ENCODE measurements at places on chromosomes 7 and 10.
A peak's percentile ranks its signal among the peaks of the same experiment; 100 is the strongest.

GRCh38 chr7:100132126-100132525 is 5.4 kb downstream of the MBLAC1 start:
- H3K4me3 ChIP-seq = no peak overlapping the region
- no peak overlapping the region for H3K27ac ChIP-seq
- no peaks in the 10 kb centered on the region for H3K27me3 ChIP-seq
- DNase-seq = no peak

- DNase-seq = no peak
- H3K27ac ChIP-seq = no peak overlapping the region
- H3K36me3 ChIP-seq = no peaks in the 10 kb centered on the region
- H3K4me3 ChIP-seq = no peak overlapping the region
These were observed 180.3 kb upstream of the GRB10 start for GRCh38 chr7:50962962-50963374.

DNA sequence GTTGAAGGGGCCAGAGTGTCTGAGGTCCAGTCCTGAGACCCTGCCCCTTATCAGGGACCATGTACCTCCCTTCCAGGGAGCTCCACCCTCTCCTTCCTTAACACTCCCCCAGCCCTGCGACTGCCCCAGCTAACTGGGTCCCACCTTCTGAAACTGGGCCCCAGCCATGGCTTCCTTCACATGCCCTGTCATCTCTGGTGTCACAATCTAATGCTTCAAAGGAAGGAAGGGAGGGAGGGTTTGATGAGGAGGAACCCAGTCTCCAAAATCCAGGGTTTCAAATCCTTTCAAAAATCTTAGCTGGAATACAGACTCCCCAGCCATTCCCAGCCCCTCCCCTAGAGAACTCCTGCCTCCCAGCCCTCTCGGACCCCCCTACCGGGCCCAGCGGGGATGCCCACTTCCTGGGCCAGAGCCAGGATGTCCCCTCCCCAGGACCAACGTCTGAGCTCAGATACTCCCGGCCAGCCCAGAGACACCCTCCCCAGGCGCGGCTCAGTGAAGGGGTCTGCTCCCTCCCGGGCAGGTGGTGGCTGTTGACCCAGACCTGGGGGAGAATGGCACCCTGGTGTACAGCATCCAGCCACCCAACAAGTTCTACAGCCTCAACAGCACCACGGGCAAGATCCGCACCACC is 18.0 kb downstream of the C10orf105 start:
- peaks cover 29% of the 10 kb centered on the region for H3K4me1 ChIP-seq
- no peak for DNase-seq
- no peaks in the 10 kb centered on the region for H3K36me3 ChIP-seq
- no peak overlapping the region for H3K27ac ChIP-seq

DNA sequence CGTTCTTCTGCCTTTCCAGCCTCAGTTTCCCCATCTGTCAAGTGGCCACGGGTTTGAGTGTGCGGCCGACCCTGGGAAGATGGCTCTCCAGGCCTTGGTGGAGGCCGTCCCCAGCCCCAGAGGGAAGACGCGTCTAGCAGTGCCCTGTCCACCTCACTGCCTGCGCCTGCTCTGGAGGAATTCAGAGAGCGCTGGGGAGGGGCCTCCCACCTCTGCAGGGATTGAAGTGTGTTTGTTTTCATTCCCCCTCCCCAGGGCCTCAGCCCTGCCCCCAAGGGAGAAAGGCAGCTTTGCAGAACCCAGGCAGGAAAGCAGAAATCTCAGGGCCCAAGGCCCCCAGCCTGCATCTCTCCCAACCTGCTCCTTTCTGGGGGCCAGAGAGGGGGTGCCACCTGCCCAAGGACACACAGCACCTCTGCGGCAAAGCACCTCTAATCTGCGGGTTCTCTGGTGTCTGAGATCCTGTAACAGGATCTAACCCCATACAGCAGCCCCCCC is 91.0 kb downstream of the MICALL2 start:
- no peak overlapping the region for H3K27ac ChIP-seq
- H3K36me3 ChIP-seq = no peaks in the 10 kb centered on the region
- DNase-seq = no peak
- peaks cover 23% of the 10 kb centered on the region for H3K27me3 ChIP-seq

GRCh38 chr7:140889645-140890044 is 35.1 kb downstream of the BRAF start:
- no peak for DNase-seq
- no peak overlapping the region for H3K27ac ChIP-seq
- H3K27me3 ChIP-seq = no peaks in the 10 kb centered on the region
- H3K4me1 ChIP-seq = peaks cover 9% of the 10 kb centered on the region

DNA sequence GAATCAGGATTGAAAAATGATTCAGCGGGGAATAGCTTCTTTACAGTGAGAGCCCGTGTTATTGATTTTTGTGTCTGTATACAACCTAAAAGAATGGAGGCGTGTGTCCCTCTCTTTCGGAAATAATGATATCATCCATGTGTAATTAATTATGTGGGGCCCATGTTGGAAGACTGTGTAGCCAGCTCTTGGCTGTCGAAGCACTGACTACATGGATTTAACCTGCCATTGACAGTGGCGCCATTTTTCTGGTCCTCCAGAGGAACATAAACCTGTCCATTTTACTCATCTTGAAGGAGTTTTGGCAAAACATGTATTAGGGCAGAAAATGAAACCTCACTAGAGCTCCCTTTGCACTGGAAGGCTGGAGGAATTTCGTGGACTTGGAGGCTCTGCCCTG is 119.6 kb downstream of the ITIH5 start:
- H3K4me3 ChIP-seq = no peak overlapping the region
- DNase-seq = no peak
- no peaks in the 10 kb centered on the region for H3K4me1 ChIP-seq
- H3K27ac ChIP-seq = no peak overlapping the region
- no peaks in the 10 kb centered on the region for H3K36me3 ChIP-seq

- H3K4me1 ChIP-seq = no peaks in the 10 kb centered on the region
- DNase-seq = no peak
- H3K36me3 ChIP-seq = no peaks in the 10 kb centered on the region
- no peak overlapping the region for H3K27ac ChIP-seq
- H3K27me3 ChIP-seq = no peaks in the 10 kb centered on the region
- H3K4me3 ChIP-seq = no peak overlapping the region
These were observed 560.2 kb downstream of the TCERG1L start for GRCh38 chr10:130751106-130751840.

DNA sequence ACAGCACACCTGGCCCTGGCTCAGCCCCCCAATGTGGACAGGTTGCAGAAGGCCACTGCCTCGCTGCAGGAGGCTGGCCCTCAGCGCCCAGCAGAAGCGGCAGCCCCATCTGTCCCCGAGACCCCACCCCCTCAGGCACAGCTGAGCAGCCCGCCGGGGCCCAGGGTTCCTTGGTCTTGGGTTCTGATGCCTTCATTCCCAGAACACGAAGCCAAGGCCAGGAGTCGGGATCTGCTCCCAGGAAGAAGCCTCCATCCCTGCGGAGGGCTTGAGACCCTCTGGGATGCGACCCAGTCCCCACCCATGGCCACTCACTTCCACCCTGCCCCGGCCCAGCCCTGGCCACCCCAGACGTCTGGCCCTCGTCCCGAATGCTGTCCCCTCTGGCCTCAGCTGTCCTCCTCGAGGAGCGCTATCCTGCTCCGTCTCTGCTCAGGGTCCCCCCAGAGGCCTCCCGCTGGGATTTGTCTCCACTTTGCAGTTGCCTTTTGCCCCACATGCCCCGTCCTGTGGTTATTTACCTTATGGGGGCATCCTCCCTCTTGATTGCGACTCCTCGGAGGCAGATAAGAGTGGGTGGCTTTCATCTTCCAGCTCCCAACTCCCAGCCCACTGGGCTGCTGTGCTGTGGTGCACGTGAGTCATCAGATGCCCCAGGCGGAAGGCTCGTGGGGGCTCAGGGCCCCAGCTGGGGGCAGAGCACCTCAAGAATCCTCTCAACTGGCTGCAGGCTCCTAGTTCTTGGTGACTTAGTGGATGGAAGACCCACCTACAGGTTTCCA is 97.5 kb downstream of the MKI67 start:
- no peak for DNase-seq
- no peak overlapping the region for H3K27ac ChIP-seq
- peaks cover 13% of the 10 kb centered on the region for H3K4me1 ChIP-seq
- no peaks in the 10 kb centered on the region for H3K36me3 ChIP-seq

- peaks cover 12% of the 10 kb centered on the region for H3K27me3 ChIP-seq
- no peak for DNase-seq
- no peaks in the 10 kb centered on the region for H3K36me3 ChIP-seq
- peaks cover 18% of the 10 kb centered on the region for H3K4me1 ChIP-seq
These were observed 21.6 kb upstream of the NME8 start for GRCh38 chr7:37826825-37827224.

DNA sequence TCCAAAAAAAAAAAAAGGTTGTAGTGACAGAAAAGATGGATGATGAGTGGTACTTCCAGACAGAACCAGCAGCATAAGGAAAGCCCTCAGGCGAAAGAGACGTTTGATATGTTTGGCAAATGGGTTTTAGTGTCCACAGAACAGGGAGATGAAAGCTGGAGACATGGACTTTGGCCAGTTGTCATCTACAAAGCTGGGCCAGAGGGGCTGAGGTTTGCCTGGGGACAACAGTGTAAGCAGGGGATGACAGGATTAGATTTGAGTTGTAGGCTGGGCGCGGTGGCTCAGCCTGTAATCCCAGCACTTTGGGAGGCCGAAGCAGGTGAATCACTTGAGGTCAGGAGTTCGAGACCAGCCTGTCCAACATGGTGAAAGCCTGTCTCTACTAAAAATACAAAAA is 47.8 kb upstream of the ELN start:
- DNase-seq = no peak
- no peaks in the 10 kb centered on the region for H3K36me3 ChIP-seq
- H3K4me3 ChIP-seq = no peak overlapping the region
- H3K27me3 ChIP-seq = peaks cover 6% of the 10 kb centered on the region

DNA sequence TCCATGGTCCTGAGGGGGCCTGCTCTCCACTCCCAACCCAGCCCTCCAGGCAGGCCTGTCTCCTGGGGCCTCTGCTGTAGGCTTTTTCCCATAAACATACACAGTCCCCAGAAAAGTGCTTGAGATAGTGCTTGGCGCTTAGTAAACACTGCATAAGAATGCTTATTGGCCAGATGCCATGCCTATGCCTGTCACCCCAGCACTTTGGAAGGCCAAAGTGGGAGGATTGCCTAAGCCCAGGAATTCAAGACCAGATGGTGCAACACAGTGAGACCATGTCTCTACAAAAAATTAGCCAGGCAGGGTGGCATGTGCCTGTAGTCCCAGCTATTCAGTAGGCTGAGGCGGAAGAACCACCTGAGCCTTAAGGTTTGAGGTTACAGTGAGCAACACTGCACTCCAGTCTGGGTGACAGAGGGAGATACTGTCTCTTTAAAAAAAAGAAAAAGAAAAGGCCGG is 24.6 kb upstream of the ASL start:
- no peaks in the 10 kb centered on the region for H3K4me1 ChIP-seq
- H3K27me3 ChIP-seq = no peaks in the 10 kb centered on the region
- H3K4me3 ChIP-seq = no peak overlapping the region
- DNase-seq = no peak

GRCh38 chr10:58543141-58543540 is 30.5 kb downstream of the BICC1 start:
- H3K27ac ChIP-seq = no peak overlapping the region
- no peak for DNase-seq
- H3K27me3 ChIP-seq = peaks cover 2% of the 10 kb centered on the region
- H3K36me3 ChIP-seq = no peaks in the 10 kb centered on the region
- H3K4me3 ChIP-seq = no peak overlapping the region

- H3K4me3 ChIP-seq = no peak overlapping the region
- H3K36me3 ChIP-seq = no peaks in the 10 kb centered on the region
- H3K27ac ChIP-seq = no peak overlapping the region
- DNase-seq = no peak
- peaks cover 14% of the 10 kb centered on the region for H3K27me3 ChIP-seq
These were observed 47.9 kb downstream of the COL1A2 start for GRCh38 chr7:94442639-94443038.

DNA sequence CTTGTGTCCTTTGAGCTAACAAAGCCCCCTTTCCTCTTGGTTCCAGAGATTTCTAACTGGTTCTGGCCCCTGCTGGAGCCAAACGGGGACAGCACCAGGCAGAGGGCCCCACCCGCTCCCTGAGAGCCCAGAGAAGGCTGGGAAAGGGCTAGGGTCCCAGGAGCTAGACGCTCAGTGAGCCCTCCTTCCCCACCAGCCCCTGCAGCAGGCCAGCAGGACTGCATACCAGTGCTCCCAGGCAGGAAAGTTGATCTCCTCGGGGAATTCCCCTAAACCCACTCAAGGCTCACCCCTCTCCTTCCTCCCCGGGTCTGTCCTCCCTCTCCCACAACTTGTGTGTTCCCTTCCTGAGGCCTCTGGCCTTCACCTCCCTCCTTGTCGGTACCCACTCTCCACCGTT is 47.7 kb downstream of the PAX2 start:
- peaks cover 25% of the 10 kb centered on the region for H3K27me3 ChIP-seq
- H3K4me3 ChIP-seq = no peak overlapping the region
- H3K27ac ChIP-seq = no peak overlapping the region

- H3K4me1 ChIP-seq = peaks cover 36% of the 10 kb centered on the region
- peak overlapping the region; percentile 61 for H3K4me3 ChIP-seq
- peak; percentile 11 for DNase-seq
These were observed 250.0 kb upstream of the KLF6 start for GRCh38 chr10:4034907-4035598.

DNA sequence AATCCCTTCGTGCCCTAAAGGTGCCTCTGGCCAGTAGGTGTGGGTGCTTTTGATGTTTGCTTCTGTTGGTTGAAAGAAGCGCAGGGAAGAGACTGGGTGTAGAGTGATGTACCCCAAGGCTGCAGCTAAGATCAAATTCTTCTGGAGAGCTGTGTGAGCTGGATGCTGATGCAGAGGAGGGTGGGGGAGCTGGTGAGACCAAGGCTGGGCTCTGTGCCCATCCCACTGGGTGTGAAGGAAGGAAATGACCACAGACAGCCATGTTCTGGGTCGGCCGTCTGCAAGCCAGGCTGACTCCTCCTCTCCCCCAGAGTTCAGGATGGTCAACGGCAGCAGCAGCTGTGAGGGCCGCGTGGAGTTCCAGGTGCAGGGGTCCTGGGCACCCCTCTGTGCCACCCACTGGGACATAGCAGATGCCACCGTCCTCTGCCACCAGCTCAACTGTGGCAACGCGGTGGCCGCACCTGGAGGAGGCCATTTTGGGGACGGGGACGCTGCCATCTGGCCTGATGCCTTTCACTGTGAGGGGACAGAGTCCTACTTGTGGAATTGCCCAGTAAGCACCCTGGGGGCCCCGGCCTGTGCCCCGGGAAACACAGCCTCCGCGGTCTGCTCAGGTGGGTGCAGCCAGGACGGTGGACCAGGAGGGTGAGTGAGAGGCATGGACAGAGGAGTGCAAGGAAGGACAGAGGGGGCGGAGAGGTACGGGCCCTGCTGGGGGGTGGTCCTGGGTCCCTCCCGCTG is 5.1 kb downstream of the SCART1 start:
- H3K27me3 ChIP-seq = no peaks in the 10 kb centered on the region
- H3K4me3 ChIP-seq = no peak overlapping the region
- H3K4me1 ChIP-seq = no peaks in the 10 kb centered on the region
- H3K36me3 ChIP-seq = no peaks in the 10 kb centered on the region

GRCh38 chr10:50997461-50997860 is 76.8 kb upstream of the PRKG1 start:
- H3K27me3 ChIP-seq = peaks cover 31% of the 10 kb centered on the region
- no peak overlapping the region for H3K27ac ChIP-seq
- H3K4me3 ChIP-seq = no peak overlapping the region
- H3K36me3 ChIP-seq = no peaks in the 10 kb centered on the region
- DNase-seq = no peak
- no peaks in the 10 kb centered on the region for H3K4me1 ChIP-seq

- no peaks in the 10 kb centered on the region for H3K27me3 ChIP-seq
- DNase-seq = no peak
- H3K4me1 ChIP-seq = no peaks in the 10 kb centered on the region
- H3K36me3 ChIP-seq = peaks cover 9% of the 10 kb centered on the region
- no peak overlapping the region for H3K4me3 ChIP-seq
These were observed 2.4 kb upstream of the PKD1L1 start for GRCh38 chr7:47950714-47951113.

- no peak for DNase-seq
- H3K36me3 ChIP-seq = no peaks in the 10 kb centered on the region
- no peak overlapping the region for H3K4me3 ChIP-seq
- H3K4me1 ChIP-seq = no peaks in the 10 kb centered on the region
- H3K27me3 ChIP-seq = no peaks in the 10 kb centered on the region
These were observed 102.1 kb upstream of the MGMT start for GRCh38 chr10:129364949-129365348.
